EL (cell line): ENCODE measurements at places on chromosomes 2 and 18.

DNA sequence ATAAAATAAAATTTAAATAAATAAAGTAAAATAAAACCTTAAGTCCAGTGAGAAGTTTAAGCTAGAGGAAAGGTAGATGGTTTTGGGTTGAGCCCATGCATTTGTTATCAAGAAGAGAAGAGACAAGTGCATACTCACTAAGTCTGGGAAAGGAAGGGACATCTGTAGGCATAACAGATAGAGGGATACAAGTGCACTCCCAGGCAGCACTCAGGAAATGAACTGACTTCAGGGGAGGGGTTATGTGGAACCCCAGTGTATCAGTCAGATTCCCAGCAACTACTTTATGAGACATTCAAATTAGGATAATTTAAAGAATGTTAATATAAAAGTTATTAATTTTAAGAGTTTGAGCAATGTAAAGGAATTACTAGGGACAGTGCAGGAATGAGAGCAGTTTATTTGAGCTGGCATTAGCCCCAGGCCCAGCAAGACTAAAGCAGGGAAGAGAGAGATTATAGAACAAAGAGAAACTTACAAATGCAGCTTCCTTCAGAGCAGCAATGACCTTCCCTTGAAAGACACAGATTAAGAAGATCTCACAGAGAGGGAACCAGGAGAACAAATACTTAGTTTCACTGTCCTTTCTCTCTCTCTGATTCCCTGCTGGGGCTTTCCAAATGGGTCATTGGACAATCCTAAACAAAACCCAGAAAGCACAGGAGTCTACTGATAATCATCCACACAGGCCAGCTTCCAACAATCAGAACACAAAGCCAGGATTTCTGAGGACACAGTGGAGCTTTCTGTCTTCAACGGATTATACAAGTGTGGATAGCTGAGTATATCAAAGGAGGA lies 109.7 kb downstream of the ERBB4 start:
- DNase-seq: no peak

- no peak for DNase-seq
Observed at GRCh38 chr2:216554755-216555154, 56.1 kb downstream of the RPL37A start.

- DNase-seq: no peak
Observed at GRCh38 chr2:222357930-222358329, 59.1 kb upstream of the PAX3 start.

DNA sequence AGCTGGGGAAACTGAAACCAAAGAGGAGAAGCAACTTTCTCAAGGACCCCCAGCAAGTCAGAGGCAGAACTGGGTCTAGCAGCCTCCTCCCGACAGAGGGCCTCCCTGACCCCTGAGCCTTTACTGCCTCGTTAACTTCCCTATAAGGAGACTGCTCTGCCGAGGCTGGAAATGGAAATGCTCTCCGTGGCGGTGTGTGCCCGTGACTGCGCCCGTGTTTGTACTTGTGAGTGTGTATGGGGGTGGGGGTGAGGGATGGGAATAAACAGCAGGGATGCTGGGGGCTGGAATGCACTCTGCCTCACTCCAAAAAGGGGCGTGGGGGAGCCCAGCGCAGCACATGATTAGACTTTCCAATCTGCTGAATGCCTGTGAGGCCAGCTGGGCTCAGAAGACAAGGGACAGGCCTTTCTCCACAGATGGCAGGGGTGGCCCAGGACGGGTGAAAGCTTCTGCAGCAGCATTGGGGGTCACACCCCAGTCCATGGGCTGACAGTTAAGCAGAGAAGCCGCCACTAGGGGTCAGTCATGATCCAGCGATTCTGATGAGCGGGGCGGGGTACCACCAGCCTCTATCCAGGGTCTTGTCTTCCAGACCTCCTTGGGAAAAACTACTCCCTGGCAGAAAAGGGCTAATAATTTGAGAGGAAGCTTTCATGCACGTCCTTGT lies 26.8 kb downstream of the MPHOSPH10 start:
- peak; percentile 41 for DNase-seq

GRCh38 chr18:54710900-54711281 lies 117.4 kb upstream of the RAB27B start:
- DNase-seq: no peak

DNA sequence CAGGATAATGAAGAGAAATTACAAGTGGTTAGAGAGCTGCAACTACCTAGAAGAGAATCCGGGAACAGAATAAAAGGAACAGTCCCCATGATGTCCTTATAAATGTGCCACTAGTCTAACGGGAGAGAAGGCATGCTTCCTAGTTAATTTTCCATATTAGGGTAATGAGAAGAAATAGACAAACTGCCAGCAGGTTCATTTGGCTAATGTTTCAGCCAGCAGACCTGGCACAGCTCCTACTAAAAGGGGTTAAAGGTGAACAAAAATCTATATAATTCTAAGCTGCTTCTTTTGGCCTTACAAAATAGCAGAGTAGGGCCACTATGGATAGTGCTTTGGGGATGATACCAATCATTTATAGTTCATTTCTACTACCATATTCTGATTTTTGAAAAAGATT lies 845.3 kb upstream of the GCFC2 start:
- DNase-seq: no peak

DNA sequence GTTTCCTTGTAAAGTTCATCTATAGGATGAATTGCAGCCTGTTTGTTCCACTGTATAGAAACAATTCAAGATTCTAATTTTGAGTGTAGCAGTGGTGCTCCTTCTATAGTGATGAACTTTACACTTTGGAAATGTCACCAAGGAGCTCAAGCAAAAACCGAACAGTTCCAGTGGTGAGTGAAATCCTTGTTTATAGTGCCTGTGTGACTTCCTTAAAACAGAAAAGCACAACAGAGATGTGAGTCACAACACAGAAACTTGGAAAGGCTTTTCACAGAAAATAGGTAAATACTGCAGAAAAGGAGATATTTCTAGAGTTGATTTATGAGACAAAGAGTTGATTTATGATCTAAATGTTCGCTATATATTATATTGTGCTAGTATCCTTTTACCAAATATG lies 482.0 kb downstream of the PTPRM start:
- DNase-seq: no peak
